ENCODE measurements at places on chromosomes 1 and 21.

- DNase-seq: no peak
Observed at GRCh38 chr21:41562101-41563000, 54.4 kb upstream of the TMPRSS2 start.

- no peak for DNase-seq
Observed at GRCh38 chr1:74357756-74358155, 122.6 kb downstream of the TNNI3K start.

DNA sequence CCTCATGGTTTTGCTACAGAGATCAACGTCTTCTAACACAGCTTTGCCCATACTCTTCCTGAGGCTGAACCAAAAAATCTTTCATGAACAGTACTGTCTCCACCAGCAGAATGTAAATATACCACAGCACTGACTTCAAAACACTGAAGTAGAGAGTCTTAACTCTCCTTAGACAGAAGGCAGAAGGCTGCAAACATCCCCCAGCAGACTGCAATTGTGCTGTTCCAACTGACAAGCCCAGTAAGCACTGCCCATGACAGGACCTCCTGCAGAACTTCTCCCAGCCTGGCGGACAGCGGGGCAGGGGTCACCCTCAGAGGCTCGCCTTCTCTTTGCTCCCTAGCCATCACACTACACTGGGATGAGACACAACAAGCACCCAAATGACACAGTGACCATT is 218.7 kb downstream of the RERE start:
- DNase-seq: no peak

- DNase-seq: no peak
Observed at GRCh38 chr1:18936814-18937481, 19.5 kb downstream of the IFFO2 start.

DNA sequence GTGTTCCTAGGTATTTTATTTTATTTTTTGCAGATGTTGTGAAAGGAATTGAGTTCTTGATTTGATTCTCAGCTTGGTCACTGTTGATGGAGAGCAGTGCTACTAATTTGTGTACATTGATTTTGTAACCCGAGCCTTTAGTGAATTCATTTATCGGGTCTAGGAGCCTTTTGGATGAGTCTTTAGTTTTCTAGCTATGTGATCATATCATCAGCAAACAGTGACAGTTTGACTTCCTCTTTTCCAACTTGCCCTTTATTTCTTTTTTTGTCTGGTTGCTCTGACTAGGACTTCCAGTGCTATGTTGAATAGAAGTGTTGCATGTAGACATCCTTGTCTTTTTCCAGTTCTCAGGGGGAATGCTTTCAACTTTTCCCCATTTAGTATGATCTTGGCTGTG is 138.9 kb downstream of the LHX8 start:
- no peak for DNase-seq

DNA sequence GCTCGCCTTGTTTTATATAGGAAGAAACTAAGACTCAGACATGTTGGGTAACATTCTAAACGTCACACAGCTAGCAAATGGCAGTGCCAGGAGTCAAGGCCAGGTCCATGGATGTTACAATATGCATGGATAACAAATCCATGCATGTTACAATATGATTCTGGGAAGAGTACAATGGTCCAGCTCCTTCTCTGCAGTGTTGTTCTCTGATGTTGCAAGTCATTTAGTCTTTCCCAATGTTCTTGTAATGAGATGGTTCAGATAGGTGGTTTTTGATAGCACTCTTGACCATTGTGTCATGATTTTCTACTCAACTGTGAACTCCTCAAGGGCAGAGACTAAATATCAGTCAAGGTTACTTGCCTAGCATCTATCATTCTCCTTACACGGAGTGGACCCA is 15.7 kb upstream of the LRRN2 start:
- DNase-seq: no peak

Measured in stimulated activated CD4-positive, alpha-beta T cell treated with anti-CD3 and anti-CD28 coated beads, Interleukin-15, amount 100 ng/mL, for 1 hour (primary cell).